ENCODE measurements at places on chromosomes 1 and 21.

GRCh38 chr1:56322211-56322610, 257.2 kb downstream of the PLPP3 start:
- DNase-seq, result no peak
- no peak overlapping the region for H3K4me3 ChIP-seq
- H3K36me3 ChIP-seq, result no peaks in the 10 kb centered on the region

DNA sequence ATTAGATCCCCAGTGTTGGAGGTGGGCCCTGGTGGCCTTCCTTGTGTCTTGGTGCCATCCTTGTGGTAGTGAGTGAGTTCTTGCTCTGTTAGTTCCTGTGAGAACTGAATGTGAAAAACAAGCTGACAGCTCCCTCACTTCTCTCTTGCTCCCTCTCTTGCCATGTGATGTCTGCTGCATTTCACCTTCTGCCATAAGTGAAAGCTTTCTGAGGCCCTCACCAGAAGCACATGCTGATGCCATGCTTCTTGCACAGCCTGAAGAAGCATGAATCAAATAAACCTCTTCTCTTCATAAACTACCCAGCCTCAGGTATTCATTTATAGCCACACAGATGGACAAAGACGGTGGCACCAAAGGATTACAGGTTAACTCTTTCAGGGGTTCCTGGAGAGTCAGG, 166.1 kb upstream of the ETV3 start:
- H3K4me1 ChIP-seq, result peaks cover 5% of the 10 kb centered on the region
- no peak overlapping the region for H3K27ac ChIP-seq
- no peak overlapping the region for H3K4me3 ChIP-seq

- H3K4me3 ChIP-seq, result no peak overlapping the region
- peaks cover 3% of the 10 kb centered on the region for H3K36me3 ChIP-seq
- peaks cover 6% of the 10 kb centered on the region for H3K27me3 ChIP-seq
- no peak for DNase-seq
- peaks cover 4% of the 10 kb centered on the region for H3K4me1 ChIP-seq
- H3K27ac ChIP-seq, result no peak overlapping the region
Measured at GRCh38 chr1:100785470-100786052, 66.0 kb downstream of the VCAM1 start.

- H3K36me3 ChIP-seq, result peaks cover 1% of the 10 kb centered on the region
- no peak for DNase-seq
- H3K27ac ChIP-seq, result no peak overlapping the region
- H3K27me3 ChIP-seq, result no peaks in the 10 kb centered on the region
- no peaks in the 10 kb centered on the region for H3K4me1 ChIP-seq
Measured at GRCh38 chr1:87426463-87427249, 98.0 kb downstream of the LMO4 start.

DNA sequence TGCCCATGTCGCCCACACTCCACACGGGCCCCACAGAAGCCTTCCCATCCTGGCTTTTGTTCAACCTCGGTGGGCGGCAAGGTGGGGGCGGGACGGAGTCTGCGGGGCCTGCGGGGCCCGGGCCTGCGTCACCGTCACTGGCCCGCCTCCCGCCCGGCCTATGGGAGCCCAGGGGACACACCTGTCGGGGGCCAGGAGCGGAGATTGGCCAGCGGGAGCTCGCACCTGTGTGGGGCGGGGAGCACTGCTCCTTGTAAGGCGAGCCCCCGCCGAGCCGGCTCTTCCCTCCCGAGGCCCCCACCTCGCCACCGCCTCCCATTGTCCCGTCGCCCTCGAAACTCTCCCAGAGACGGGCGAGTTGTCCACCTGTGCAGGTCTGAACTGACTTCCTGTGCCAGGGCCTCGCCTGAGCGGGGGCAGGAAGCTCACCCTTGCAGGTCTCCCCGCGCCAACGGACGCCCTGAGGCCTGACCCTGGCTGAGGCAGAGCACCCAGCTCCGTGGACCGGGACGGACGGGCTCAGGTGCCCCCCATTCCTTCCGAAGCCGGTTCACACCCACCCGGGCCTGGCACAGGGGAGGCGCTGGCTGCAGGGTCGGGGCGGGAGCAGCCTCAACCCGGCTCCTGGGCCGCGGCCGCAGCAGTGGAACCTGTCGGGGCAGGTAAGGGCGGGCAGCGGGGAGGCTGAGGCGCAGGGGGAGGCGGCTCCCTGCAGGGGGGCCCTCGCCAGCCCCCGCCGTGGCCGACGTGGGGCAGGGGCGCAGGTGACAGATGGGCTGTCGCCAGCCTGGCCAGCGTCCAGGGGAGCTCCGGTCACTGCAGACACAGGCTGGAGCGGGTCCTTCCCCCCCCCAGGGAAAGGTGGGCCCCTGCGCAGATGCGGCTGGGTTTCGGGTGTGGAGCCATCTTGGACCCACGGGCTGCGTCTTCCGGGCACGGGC, 10.8 kb upstream of the TTLL10 start:
- DNase-seq, result no peak
- H3K4me3 ChIP-seq, result no peak overlapping the region
- peaks cover 2% of the 10 kb centered on the region for H3K27me3 ChIP-seq
- H3K36me3 ChIP-seq, result no peaks in the 10 kb centered on the region

GRCh38 chr1:58919959-58920321, 136.1 kb upstream of the JUN start:
- no peak overlapping the region for H3K4me3 ChIP-seq
- H3K27me3 ChIP-seq, result no peaks in the 10 kb centered on the region
- DNase-seq, result no peak
- H3K4me1 ChIP-seq, result peaks cover 6% of the 10 kb centered on the region
- H3K36me3 ChIP-seq, result no peaks in the 10 kb centered on the region
- H3K27ac ChIP-seq, result no peak overlapping the region

GRCh38 chr1:10389271-10389973, 9.4 kb upstream of the PGD start:
- no peak overlapping the region for H3K27ac ChIP-seq
- no peak for DNase-seq
- H3K4me3 ChIP-seq, result no peak overlapping the region
- no peaks in the 10 kb centered on the region for H3K4me1 ChIP-seq
- no peaks in the 10 kb centered on the region for H3K27me3 ChIP-seq
- H3K36me3 ChIP-seq, result peaks cover 2% of the 10 kb centered on the region

DNA sequence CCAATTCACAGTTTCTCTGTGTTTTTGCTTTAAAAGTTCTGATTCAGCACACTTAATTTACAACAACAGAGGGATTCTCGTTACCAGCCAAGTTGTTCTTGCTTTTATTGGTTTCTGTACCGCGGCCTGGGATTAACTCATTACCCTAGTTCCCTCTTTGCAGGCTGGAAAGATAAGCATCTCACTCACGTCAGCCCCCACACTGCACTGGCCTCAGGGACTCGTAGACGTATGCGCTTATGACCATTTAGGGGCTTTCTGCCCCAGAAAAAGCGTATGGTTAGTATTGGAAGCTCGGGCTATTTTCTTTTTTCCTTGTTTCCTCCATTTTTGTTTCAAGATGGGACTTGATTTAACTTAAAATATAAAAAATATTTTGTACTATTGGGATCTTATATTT, 76.0 kb downstream of the POFUT2 start:
- H3K4me1 ChIP-seq, result peaks cover 26% of the 10 kb centered on the region
- peaks cover 3% of the 10 kb centered on the region for H3K36me3 ChIP-seq
- no peak overlapping the region for H3K4me3 ChIP-seq
- no peaks in the 10 kb centered on the region for H3K27me3 ChIP-seq
- DNase-seq, result no peak
- no peak overlapping the region for H3K27ac ChIP-seq

DNA sequence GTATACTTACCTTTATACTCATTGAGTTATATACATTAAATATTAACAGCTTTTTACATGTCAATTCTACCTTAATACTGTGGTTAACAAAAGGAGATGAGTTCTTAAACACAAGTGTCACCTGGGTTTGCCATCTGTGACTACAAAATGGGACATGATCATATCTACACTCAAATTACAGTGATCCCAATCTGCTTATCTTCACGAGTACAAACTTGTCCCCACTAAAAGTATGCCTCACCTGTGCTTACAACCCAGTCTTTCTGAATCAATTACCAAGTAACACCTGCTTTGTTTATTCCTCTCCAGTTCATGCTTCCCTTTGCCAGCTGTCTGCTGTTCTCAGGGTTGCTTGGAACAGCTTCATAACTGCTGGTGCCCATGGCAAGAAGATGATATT, 8.8 kb downstream of the CD1E start:
- peaks cover 2% of the 10 kb centered on the region for H3K36me3 ChIP-seq
- H3K4me1 ChIP-seq, result peaks cover 3% of the 10 kb centered on the region
- H3K27me3 ChIP-seq, result peaks cover 3% of the 10 kb centered on the region
- DNase-seq, result no peak
- no peak overlapping the region for H3K4me3 ChIP-seq
- no peak overlapping the region for H3K27ac ChIP-seq

DNA sequence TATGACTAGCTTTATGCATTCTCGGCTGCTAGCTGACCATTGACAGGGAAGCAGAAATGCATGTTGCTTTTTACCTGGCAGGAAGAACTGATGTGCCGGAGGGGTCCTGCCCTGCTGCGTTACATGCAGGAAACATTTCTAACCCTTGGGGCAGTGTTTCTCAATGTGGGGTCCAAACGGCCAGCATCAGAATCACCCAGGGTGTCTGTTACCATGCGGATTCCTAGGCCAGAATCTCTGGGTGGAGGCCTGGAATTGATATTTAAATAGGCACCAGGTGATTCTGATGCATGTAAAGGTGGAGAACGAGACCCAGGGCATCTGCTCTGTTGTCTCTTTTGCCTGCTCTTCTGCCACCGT, 182.7 kb downstream of the PCP4 start:
- DNase-seq, result no peak
- H3K36me3 ChIP-seq, result no peaks in the 10 kb centered on the region
- H3K27me3 ChIP-seq, result no peaks in the 10 kb centered on the region
- no peak overlapping the region for H3K4me3 ChIP-seq
- H3K4me1 ChIP-seq, result no peaks in the 10 kb centered on the region
- H3K27ac ChIP-seq, result no peak overlapping the region

DNA sequence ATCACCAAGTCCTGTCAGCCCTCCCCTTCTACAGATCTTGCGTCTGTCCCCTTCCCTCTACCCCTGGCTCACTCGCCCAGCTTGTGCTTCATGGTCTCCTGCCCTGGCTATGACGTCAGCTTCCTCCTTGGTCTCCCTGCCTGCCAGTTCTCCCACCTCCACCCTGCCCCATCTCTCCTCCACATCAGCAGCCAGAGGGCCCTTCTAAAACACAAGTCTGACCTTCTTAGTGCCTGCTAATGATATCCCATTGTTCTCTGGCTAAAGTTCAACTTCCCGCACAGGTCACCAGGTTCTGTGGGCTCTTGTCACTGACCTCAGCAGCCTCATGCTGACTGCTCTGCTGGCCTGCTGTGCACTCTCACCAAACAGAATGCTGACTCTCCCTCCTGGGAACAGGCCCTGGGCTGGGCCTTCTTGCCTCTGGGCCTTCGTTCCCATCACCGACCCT, 24.7 kb upstream of the MYCL start:
- peaks cover 14% of the 10 kb centered on the region for H3K4me1 ChIP-seq
- H3K27me3 ChIP-seq, result no peaks in the 10 kb centered on the region
- DNase-seq, result no peak
- no peaks in the 10 kb centered on the region for H3K36me3 ChIP-seq

DNA sequence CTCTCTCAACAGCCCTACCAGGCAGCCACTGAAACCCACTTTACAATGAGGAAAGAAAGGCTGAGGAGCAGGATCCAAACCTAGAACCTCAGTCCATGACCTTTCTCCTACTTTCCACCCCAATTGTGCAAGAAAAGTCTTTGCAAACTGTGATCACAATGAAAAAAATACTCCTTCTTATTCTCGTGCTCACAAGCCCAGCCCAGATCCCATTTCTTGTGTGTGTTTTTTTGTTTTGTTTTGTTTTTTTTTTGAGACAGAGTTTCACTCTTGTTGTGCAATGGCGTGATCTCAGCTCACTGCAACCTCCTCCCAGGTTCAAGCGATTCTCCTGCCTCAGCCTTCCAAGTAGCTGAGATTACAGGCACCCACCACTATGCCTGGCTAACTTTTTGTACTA, 97.7 kb downstream of the CRYAA start:
- peaks cover 9% of the 10 kb centered on the region for H3K27me3 ChIP-seq
- H3K36me3 ChIP-seq, result no peaks in the 10 kb centered on the region
- H3K4me1 ChIP-seq, result peaks cover 11% of the 10 kb centered on the region
- no peak for DNase-seq
- H3K4me3 ChIP-seq, result no peak overlapping the region

DNA sequence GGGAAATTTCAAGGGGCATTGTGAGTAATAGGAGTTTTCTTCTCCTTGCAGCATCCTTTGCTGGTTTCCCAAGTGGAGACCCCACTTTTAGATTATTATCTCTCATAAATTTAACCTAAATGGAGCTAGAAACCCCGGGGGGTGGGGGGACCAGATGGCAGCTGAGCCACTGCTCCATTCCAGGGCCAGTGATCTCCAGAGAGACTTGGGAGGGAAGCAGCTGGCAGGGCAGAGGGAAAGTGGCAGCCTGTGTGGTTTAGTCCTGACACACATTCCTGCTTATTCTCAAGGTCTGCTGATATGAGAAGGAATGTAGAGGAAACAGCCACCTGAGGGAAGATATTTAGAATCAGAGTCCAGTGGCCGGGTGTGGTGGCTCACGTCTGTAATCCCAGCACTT, 16.3 kb downstream of the PCP4L1 start:
- H3K27me3 ChIP-seq, result peaks cover 10% of the 10 kb centered on the region
- no peaks in the 10 kb centered on the region for H3K4me1 ChIP-seq
- H3K27ac ChIP-seq, result no peak overlapping the region
- DNase-seq, result no peak
- no peaks in the 10 kb centered on the region for H3K36me3 ChIP-seq

GRCh38 chr1:156436141-156437036, 64.2 kb downstream of the MEF2D start:
- peaks cover 59% of the 10 kb centered on the region for H3K27me3 ChIP-seq
- peak overlapping the region; percentile 81 for H3K27ac ChIP-seq
- H3K36me3 ChIP-seq, result peaks cover 2% of the 10 kb centered on the region

DNA sequence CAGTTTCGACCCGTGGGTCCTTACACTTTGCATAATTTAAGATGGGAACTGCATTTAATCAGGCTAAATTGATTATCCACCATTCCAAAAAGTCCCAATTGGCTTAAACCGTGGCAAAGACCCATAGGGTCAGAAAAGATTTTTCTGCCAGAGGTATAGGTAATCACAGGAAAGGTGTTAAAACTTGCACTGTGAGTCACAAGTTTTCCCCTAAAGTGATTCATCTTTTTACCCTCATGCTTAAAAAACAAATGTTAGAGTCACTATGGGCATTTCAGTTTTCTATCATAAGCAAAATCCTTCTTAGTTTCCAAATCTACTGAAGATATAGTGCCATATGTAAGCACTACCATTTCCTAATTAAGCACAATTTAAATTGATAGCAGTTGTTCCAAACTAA, 1079.8 kb downstream of the ADGRL2 start:
- H3K4me3 ChIP-seq, result no peak overlapping the region
- H3K36me3 ChIP-seq, result no peaks in the 10 kb centered on the region
- H3K27me3 ChIP-seq, result peaks cover 1% of the 10 kb centered on the region
- no peaks in the 10 kb centered on the region for H3K4me1 ChIP-seq

DNA sequence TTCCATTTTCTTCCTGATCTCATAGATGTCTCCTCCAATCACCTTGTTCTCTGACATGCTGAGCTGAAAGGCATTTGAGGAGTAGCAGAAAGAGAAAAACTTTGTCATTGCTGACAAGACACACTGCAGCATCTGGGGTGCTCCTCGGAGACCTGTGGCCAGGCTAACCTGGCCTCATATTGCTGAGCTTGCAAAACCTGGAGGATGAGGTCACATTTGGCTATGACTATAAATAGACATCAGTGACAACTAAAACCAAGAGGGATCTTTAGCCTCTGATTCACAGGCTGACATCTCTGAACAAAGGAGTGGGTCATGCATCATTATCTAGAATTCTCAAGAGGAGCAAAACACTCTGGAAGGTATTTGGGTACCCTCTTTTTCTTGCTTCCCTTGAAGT, 83.7 kb downstream of the PROX1 start:
- no peak for DNase-seq
- peaks cover 3% of the 10 kb centered on the region for H3K4me1 ChIP-seq
- no peak overlapping the region for H3K27ac ChIP-seq

- no peak overlapping the region for H3K4me3 ChIP-seq
- H3K27ac ChIP-seq, result no peak overlapping the region
- no peaks in the 10 kb centered on the region for H3K27me3 ChIP-seq
- DNase-seq, result no peak
Measured at GRCh38 chr1:94971491-94971924, 44.6 kb upstream of the CNN3 start.
